ENCODE measurements at places on chromosomes 12 and 14.

GRCh38 chr14:95340201-95340697 is 20.5 kb upstream of the CLMN start:
- DNase-seq = no peak

DNA sequence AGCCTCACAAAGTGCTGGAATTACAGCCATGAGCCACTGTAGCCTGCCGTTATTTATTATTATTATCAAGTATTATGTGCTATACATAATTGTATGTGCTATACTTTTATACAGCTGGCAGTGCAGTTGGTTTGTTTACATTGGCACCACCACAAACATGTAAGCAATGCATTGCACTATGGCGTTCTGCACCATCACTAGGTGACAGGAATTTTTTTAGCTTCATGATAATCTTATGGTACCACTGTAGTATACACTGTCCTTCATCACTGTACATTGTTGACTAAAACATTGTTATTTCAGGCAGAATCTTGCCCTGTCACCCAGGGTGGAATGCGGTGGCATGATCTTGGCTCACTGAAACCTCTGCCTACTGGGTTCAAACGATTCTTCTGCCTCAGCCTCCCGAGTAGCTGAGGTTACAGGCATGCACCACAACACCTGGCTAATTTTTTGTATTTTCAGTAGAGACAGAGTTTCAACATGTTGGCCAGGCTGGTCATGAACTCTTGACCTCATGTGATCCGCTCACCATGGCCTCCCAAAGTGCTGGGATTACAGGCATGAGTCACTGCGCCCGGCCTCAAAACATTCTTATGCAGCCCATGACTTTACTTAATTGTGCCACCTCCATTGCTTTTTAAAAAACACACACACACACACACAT is 17.1 kb downstream of the MRPL42 start:
- no peak for DNase-seq

GRCh38 chr12:3247629-3248161 is 170.5 kb downstream of the TSPAN9 start:
- DNase-seq = no peak

GRCh38 chr12:118052324-118053070 is 8.5 kb downstream of the WSB2 start:
- no peak for DNase-seq

DNA sequence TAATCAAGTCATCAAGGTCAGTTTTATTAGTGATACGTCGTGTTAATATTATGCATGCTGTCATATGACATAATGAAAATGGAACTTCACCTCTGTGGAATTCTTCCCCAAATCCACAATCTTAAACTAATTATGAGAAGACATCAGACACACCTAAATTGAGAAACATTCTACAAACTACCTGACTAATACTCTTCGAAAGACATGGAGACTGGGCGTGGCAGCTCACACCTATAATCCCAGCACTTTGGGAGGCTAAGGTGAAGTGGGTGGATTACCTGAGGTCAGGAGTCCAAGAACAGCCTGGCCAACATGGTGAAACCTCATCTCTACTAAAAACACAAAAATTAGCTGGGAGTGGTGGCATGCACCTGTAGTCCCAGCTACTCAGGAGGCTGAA is 33.3 kb upstream of the KRAS start:
- no peak for DNase-seq

All from stimulated activated CD4-positive, alpha-beta T cell treated with anti-CD3 and anti-CD28 coated beads, Interleukin-15, amount 100 ng/mL, for 1 hour (primary cell).